ENCODE measurements at places on chromosomes 12 and 14. TPM values are rescaled to one million over a fixed set of nuclear protein-coding genes. Genes with fewer than 3 reads are reported as not detected.

- H3K27me3 ChIP-seq, result no peaks in the 10 kb centered on the region
- H3K36me3 ChIP-seq, result no peaks in the 10 kb centered on the region
- H3K4me1 ChIP-seq, result peaks cover 20% of the 10 kb centered on the region
These were observed 2.9 kb upstream of the NYNRIN start for GRCh38 chr14:24395609-24396582.

PNP gene
- 63.0 TPM for total RNA-seq

GRCh38 chr14:104238424-104239184, 100.2 kb downstream of the KIF26A start:
- no peak overlapping the region for H3K4me3 ChIP-seq
- H3K4me1 ChIP-seq, result no peaks in the 10 kb centered on the region
- H3K27ac ChIP-seq, result no peak overlapping the region
- H3K27me3 ChIP-seq, result no peaks in the 10 kb centered on the region
- H3K36me3 ChIP-seq, result no peaks in the 10 kb centered on the region
- DNase-seq, result no peak

- no peaks in the 10 kb centered on the region for H3K36me3 ChIP-seq
- no peak for DNase-seq
- no peak overlapping the region for H3K27ac ChIP-seq
- no peaks in the 10 kb centered on the region for H3K4me1 ChIP-seq
- no peak overlapping the region for H3K4me3 ChIP-seq
These were observed 25.5 kb downstream of the GXYLT1 start for GRCh38 chr12:42119085-42119633.

DNA sequence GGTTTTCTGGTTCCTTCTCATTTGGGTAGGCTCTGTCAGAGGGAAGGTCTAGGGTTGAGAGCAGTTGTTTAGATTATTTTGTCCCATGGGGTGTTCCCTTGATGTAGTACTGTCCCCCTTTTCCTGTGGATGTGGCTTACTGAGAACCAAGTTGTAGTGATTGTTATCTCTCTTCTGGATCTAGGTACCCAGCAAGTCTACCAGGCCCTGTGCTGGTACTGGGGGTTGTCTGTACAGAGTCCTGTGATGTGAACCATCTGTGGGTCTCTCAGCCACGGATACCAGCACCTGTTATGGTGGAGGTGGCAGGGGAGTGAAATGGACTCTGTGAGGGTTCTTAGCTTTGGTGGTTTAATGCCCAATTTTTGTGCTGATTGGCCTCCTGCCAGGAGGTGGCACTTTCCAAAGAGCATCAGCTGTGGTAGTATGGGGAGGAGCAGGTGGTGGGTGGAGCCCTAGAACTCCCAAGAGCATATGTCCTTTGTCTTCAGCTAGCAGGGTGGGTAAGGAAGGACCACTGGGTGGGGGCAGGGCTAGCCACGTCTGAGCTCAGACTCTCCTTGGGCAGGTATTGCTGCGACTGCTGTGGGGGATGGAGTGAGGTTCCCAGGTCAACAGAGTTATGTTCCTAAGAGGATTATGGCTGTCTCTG, 179.3 kb upstream of the BTG1 start:
- no peak overlapping the region for H3K27ac ChIP-seq
- no peak for DNase-seq
- H3K36me3 ChIP-seq, result no peaks in the 10 kb centered on the region
- no peaks in the 10 kb centered on the region for H3K27me3 ChIP-seq
- H3K4me3 ChIP-seq, result no peak overlapping the region

DNA sequence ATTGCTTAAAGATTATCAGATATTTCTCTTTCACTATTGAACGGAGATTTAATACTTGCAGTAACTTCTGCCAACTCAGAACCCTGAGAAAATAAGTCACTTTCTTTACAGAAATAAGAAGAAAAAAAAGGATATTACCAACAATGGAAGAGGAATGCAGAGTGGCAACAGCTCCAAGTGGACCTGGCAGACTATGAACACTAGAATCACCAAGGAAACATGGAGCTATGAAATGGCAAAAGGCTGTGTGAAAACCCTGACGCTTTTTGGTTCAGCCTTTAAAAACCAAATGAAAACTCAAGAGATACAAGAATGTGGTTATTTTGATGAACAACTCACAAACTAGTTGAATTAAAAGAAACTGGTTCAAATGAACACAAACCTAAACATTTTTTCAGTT, 17.7 kb downstream of the DTD2 start:
- H3K27ac ChIP-seq, result no peak overlapping the region
- no peaks in the 10 kb centered on the region for H3K27me3 ChIP-seq
- H3K36me3 ChIP-seq, result no peaks in the 10 kb centered on the region
- no peak overlapping the region for H3K4me3 ChIP-seq

GRCh38 chr14:90513161-90514014, 116.6 kb downstream of the CALM1 start:
- DNase-seq, result no peak
- no peak overlapping the region for H3K27ac ChIP-seq
- no peak overlapping the region for H3K4me3 ChIP-seq
- H3K36me3 ChIP-seq, result no peaks in the 10 kb centered on the region
- peaks cover 47% of the 10 kb centered on the region for H3K4me1 ChIP-seq

- no peak overlapping the region for H3K27ac ChIP-seq
- no peak overlapping the region for H3K4me3 ChIP-seq
- no peaks in the 10 kb centered on the region for H3K4me1 ChIP-seq
- H3K27me3 ChIP-seq, result peaks cover 83% of the 10 kb centered on the region
- no peaks in the 10 kb centered on the region for H3K36me3 ChIP-seq
These were observed 77.1 kb upstream of the SLC35F4 start for GRCh38 chr14:57943038-57943437.

- no peaks in the 10 kb centered on the region for H3K4me1 ChIP-seq
- H3K36me3 ChIP-seq, result no peaks in the 10 kb centered on the region
- H3K27ac ChIP-seq, result no peak overlapping the region
- no peak for DNase-seq
- H3K4me3 ChIP-seq, result no peak overlapping the region
These were observed 328.4 kb downstream of the EGLN3 start for GRCh38 chr14:33622496-33622895.
